ENCODE measurements at places on chromosomes 13 and 19. TPM values are rescaled to one million over a fixed set of nuclear protein-coding genes. Genes with fewer than 3 reads are reported as not detected.

ZNF20 gene
- total RNA-seq = 10.2 TPM

EPSTI1 gene
- total RNA-seq = 101 TPM

COL4A2 gene
- 388 TPM for total RNA-seq

ZNF737 gene
- total RNA-seq = 36.5 TPM

ZNF66 gene
- 18.9 TPM for total RNA-seq

PCDH9 gene
- total RNA-seq = 1.6 TPM

PNMA8C gene
- total RNA-seq = 0.38 TPM

URI1 gene
- 38.0 TPM for total RNA-seq

ZNF492 gene
- not detected for total RNA-seq

CEACAM4 gene
- not detected for total RNA-seq

LIM2 gene
- not detected for total RNA-seq

TUBB4A gene
- 7.6 TPM for total RNA-seq

POSTN gene
- total RNA-seq = 1.4 TPM

SHISA7 gene
- total RNA-seq = not detected

ZIC5 gene
- total RNA-seq = 11.0 TPM

SLC1A6 gene
- 1.6 TPM for total RNA-seq

RFPL4A gene
- total RNA-seq = not detected

PMIS2 gene
- total RNA-seq = not detected

ZNF506 gene
- 13.1 TPM for total RNA-seq

TTC9B gene
- not detected for total RNA-seq

LRRC4B gene
- 6.7 TPM for total RNA-seq

ATP1A3 gene
- 0.23 TPM for total RNA-seq

SIAH3 gene
- not detected for total RNA-seq

ICAM4 gene
- total RNA-seq = 0.44 TPM

PSG7 gene
- not detected for total RNA-seq

MIR17HG gene
- total RNA-seq = 23.0 TPM

MCEMP1 gene
- total RNA-seq = not detected

HIF3A gene
- total RNA-seq = 71.9 TPM

PEX11G gene
- 2.1 TPM for total RNA-seq

PRKCG gene
- total RNA-seq = 2.7 TPM

CLEC17A gene
- not detected for total RNA-seq

CYP4F12 gene
- total RNA-seq = not detected

PLK5 gene
- total RNA-seq = not detected

UBAC2 gene
- total RNA-seq = 94.3 TPM

SSC5D gene
- total RNA-seq = 1.4 TPM

PROZ gene
- 1.0 TPM for total RNA-seq

BICRA gene
- total RNA-seq = 29.8 TPM

IL11 gene
- total RNA-seq = 1.7 TPM

HRC gene
- 0.79 TPM for total RNA-seq

MICU2 gene
- 45.7 TPM for total RNA-seq

IQCN gene
- 3.3 TPM for total RNA-seq

TMEM238 gene
- 3.5 TPM for total RNA-seq

MYH14 gene
- 16.7 TPM for total RNA-seq

RDH13 gene
- total RNA-seq = 61.1 TPM

FLT1 gene
- 3.5 TPM for total RNA-seq

ELANE gene
- not detected for total RNA-seq

CDX2 gene
- not detected for total RNA-seq

C13orf46 gene
- total RNA-seq = 0.20 TPM

DACT3 gene
- 0.54 TPM for total RNA-seq

F10 gene
- total RNA-seq = 32.2 TPM

NXNL1 gene
- not detected for total RNA-seq

COX7A1 gene
- total RNA-seq = 1.3 TPM

FKRP gene
- 33.7 TPM for total RNA-seq
